NCI-H1436 (cell line): ENCODE measurements at places on chromosomes 1 and 21.

DNA sequence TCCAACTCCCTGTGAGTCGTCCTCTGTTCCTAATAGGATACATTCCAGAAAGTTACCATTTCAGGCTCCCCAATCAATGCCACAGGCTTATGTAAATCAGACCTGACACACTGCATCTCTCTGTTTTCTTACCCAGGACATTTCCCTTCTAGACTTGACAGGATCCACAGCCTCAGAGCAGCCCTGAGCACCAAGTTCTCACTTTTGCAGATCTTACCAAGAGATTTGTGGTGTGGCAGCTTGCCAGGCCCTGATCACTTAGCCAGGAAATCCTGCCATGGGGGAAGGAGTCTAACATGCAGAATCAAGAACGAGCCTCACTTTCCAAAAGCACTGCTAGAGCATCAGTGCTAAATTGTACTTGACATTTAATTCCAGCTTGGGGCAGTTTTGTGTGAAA is 202.9 kb downstream of the TBX15 start:
- no peak for DNase-seq

- no peak for DNase-seq
Observed at GRCh38 chr1:230794431-230794830, 47.2 kb downstream of the CAPN9 start.

DNA sequence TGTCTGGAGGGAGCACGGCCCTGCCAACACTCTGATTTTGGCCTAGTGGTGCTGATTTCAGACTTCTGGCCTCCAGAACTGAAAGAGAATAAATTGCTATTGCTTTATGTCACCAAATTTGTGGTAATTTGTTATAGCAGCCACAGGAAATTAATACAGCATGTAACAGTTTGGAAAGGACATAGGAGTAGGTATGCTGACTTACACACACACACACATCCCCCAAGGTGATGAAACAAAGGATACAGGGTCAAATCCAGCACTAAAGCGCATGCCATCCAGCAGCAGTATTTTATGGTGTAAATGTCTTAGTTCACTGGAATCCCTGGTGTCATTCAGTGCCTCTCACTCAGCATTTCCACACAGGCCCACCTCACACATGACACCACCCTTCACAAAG is 72.2 kb upstream of the MAN1A2 start:
- DNase-seq = no peak

DNA sequence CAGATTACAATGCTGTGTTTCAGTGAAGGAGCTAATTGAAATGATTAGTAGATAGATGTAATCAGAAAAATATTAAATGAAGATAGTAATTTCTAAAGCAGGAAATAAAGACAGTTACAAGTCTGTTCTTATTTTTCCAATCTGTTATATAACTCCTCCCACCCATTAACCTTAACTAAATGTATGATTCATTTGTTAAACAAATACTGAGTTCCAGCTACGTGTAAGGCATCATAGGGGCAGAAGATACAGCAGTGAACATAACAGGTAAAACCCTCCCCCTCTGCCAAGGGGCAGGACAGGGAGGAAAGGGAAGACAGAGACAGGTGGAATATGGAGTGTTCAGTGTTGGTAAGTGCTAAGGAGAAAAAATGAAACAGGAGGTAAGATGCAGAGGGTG is at the start of gene FAM177B:
Gene FAM177B, plus strand, starts transcription at position 231 of the 400 bp plus-strand sequence. CDS start 9,344 bp downstream, outside the sequence.
- no peak for DNase-seq

- no peak for DNase-seq
Observed at GRCh38 chr1:54575161-54575560, 27.1 kb downstream of the ACOT11 start.

- DNase-seq = no peak
Observed at GRCh38 chr1:231828182-231828920, 201.8 kb downstream of the DISC1 start.

GRCh38 chr1:159919236-159919865 is 6.0 kb downstream of the TAGLN2 start:
- DNase-seq = no peak

GRCh38 chr1:183327434-183328290 is 90.5 kb downstream of the NMNAT2 start:
- DNase-seq = no peak

DNA sequence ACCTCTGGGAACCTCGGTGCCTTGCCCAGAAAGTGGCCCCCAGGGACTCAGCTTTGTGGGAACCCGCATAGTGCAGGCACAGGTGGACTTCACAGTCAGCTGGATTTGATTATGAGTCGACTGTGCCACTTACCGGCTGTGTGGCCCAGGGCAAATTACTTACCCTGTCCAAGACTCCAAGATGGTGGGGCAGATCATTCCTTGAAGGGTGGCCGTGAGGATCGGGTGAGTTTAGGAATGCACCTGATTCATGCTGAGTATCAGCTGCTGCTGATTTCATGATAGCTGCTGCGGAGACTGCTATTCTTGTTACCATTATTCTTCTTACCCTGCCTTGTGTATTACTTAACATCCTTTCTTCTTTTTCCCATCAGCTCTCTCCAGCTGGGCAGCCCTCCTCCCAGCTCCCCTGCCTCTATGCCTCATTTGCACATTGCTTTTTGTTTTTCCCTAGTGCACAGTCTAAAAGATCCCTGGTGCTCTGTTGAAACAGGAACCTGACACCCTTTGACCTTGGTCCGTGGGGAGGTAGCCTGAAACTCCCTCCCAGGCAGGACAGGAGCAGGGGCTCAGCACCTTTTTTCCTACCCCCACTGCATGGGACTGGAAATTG is 40.5 kb upstream of the FHAD1 start:
- no peak for DNase-seq

DNA sequence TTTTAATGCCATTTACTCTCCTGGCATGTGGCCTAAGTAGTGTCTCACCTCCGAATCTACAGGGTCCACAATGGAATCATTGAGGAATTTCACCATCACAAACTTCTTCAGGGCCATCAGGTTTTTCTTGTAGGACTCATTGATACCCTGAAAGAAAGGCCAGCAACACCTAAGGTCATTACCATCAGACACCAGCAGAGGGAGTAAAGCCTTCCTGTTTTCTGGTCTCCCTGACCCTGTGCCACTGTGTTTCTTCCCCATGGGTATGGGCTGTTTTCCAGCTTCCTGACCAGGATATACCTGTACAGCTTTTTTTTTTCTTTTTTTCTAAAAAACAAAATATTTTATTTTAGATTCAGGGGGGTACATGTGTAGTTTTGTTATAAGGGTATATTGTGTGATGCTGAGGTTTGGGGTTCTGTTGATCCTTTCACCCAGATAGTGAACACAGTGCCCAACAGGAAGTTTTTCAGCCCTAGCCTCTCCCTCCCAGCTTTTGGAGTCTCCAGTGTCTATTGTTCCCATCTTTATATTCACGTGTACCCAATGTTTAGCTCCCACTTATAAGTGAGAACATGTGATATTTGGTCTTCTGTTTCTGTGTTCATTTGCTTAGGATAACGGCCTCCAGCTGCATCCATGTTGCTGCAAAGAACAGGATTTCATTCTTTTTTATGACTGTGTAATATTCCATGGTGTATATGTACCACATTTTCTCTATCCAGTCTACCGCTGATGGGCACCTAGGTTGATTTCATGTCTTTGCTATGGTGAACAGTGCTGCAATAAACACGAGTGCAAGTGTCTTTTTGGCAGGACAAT is 18.3 kb downstream of the PPT1 start:
- DNase-seq = peak; percentile 34

DNA sequence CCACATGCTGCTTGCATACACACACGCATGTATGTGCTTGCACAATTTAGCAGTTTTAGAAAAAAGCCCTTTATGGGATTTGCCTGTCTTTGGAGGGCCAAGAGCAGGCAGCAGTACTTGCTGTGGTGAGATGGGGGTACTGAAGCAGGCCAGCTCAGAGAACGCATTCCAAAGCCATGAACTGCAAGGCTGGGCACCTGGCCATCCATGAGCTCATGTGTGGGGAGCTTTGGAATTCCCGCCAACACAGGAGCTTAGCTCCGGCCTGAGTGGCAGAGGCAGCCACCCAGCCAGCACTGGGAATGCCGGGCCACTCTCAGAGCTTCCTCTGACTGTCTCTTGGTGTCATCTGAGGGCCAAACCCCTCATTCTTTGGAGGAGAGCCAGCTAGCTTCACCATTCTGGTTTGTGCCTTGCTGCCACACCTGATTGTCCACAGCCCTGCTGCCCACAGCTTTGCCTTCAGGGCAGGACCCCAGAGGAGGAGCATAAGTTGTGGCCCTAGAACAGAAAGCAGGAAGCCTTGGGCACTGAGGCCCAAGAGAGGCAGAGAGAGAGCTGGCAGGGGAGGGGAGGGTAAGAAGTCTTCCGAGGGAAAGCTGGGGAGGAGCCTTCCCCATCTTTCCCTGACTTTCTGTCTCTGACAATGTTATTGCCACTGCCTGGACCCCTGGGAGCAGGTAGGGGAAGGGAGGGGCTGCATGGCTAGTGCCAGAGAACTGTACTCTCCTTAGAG is 92.1 kb upstream of the POU3F1 start:
- DNase-seq = no peak

DNA sequence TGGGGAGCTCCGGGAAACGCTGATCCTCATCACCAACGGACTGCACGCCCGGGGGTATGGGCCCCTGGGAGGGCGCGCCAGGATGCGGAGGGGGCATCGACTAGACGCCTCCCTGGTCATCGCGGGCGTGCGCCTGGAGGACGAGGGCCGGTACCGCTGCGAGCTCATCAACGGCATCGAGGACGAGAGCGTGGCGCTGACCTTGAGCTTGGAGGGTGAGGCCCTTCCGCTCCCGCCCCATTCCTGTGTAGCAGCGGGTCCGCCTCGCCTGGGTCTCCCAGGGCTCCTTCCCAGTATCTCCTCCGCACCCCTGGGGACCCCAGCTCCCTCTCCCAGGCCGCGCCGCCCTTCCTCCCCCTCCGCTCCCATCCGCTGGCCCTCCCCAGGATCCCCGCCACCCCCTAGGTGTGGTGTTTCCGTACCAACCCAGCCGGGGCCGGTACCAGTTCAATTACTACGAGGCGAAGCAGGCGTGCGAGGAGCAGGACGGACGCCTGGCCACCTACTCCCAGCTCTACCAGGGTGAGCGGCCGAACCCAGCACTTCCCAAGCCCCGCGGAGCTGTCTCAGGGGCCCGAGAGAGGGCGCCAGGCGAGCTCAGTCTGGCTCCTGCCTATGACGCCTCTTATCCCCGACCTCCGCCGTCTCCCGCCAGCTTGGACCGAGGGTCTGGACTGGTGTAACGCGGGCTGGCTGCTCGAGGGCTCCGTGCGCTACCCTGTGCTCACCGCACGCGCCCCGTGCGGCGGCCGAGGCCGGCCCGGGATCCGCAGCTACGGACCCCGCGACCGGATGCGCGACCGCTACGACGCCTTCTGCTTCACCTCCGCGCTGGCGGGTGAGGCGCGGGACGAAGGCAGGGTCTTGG is 5.0 kb downstream of the HAPLN2 start:
- peak; percentile 13 for DNase-seq

GRCh38 chr1:117067533-117068370 is 7.6 kb downstream of the TTF2 start:
- DNase-seq = peak; percentile 23
